ENCODE measurements at places on chromosomes 6 and 20.

DNA sequence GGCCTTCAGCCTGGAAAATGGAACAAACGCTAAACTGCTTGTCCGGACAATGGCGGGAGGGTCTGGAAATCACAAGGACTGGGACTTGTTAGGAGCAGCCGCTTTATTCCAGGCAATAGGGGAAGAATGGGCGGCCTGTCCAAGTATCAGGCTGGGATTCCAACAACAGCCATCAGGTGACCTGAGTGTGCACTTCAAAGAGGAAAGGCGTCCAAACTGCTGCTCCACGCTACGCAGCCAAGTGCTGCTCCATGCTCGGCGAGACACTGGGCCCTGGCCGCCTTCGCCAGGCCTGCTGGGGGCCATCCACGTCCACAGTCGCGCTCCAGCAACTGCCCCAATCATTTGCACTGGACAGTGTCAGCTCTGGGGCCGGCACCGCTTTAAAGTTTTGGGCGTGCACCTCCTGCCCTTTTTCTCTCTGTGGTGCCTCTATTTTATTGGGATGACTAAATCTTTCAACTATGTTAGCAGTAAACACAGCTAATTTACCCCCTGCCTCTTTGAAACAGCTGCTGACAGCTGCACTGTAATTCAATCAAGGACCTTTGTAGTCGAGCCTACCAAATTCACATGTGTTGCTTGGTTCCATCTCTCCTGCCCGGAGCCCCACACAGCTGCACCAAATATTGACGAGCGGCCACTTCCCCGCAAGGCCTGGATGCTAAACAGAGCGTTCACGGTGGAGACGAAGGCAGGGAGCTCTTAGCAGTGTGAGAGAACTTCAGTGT, 98.3 kb downstream of the BMP7 start:
- DNase-seq: peak; percentile 77

DNA sequence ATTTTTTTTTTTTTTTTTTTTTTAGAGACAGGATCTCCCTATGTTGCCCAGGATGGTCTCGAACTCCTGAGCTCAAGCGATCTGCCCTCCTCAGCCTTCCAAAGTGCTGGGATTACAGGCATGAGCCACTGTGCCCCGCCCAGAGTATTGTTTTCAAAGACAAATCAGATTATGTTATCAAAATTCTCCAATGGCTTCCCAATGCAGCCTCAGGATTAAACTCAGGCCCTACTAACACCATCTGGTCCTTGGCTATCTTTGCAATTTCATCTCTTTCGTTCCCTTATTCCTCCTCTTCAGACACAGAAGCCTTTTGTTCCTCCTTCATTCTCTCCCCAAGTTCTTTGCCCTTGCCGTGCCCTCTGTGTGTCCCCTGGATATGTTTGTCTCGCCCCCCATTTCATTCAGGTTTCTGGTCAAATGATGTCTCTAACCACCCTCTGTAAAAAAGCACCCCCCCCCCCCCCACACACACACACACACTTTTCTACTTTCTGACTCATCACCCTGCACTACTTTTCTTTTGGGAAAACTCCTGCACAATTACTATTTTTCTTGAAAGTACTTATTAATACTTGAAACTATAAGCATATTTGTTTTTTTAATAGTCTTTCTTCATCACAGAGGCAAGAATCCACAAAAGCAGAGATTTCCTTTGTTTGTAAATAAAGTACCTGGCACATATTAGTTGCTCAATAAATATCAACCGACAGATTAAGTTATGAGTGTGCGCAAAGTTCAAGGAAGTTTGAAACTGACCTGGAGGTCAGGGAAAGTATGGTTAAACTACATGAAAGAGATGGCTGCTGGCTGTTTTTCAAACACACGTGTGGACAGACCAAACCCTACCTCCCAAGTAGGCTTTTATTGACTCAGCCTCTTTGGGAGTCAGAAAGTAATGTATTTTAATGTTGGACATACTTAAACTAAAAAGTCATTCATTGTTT, 16.7 kb downstream of the BTN1A1 start:
- no peak for DNase-seq

DNA sequence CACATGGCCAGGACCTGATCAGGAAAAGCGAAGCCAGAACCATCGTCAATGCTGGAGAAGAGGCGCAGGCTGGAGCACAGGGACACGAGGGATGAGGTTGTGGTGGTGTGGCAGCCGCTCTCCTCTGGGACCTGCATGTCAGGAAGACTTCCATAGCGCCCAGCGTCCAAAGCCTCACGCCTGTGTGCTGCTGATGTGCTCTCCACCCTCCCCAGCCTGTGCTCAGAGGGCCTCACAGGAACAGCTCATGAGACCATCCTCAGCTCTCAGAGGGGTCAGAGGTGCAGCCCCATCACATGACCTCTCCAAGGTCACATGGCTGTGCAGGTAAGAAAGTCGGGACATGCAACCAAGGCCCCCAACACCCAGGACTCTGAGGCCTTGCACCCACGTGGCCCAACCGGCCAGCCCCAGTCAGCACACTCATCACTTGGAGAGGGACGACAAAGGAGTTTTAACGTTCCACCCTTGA, 84.4 kb downstream of the NINL start:
- no peak for DNase-seq

DNA sequence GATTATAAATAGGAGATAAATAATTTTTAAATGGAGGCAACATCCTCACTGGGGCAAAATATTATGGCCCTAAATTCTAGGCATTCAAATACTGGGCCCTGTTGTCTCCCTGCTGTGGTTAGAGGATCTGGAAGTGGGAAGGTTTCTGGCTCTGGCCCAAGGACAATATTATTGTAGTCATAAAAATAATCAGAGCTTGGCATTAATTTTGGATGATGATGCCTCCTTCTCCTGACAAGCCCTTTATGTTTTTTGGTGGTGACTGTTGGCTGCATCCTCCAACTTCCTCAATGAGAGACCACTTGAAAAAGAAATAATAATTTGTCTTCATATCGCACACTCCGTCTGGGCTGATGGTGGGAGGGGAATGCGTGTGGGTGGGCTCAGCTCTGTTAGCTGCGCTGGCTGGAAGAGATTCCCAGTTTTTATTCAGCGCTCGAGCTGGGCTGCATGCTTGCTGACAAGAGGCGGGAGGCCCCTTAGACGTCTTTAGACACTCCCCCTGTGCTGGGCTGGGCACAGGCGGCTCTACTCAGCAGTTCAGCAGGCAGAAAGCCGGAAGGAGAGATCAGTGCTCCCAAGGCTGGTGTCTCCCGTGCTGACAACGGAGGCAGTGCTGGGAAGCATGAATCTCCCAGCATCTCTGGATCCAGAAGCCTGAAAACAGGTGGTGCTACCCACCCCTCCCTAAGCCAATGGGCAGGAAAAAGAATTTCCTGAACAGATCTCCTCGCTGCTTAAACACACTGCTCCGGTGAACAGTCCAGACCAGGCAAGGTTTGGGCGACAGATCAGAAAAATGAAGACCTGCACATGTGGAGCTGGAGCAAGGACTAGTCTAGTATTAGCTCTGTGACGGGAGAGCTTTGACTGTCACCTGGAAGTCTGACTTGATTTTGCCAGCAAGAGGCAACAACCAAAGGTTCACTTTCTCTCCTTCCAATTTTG, 97.7 kb downstream of the SYCP2 start:
- peak; percentile 71 for DNase-seq

DNA sequence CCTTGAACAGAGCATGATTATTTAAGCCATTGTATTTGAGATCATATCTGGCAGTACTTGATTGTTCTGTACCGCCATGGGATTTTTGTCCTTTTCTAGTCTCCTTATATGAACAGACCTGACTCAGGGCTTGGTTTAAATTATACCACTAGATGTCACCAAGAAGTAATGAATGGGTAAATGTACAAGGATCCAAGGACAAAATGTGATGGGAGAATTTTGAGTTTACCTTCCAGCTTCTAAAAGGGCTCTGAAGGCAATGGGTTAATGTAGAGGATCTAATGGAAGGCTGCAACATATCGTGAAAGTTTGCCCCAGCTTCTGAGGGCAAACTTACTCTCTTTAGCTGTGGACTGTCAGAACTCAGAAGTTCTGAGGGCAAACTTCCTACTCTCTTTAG, 12.0 kb downstream of the RNF8 start:
- no peak for DNase-seq

- DNase-seq: no peak
Measured at GRCh38 chr6:110055387-110055735, 77.2 kb downstream of the GPR6 start.

DNA sequence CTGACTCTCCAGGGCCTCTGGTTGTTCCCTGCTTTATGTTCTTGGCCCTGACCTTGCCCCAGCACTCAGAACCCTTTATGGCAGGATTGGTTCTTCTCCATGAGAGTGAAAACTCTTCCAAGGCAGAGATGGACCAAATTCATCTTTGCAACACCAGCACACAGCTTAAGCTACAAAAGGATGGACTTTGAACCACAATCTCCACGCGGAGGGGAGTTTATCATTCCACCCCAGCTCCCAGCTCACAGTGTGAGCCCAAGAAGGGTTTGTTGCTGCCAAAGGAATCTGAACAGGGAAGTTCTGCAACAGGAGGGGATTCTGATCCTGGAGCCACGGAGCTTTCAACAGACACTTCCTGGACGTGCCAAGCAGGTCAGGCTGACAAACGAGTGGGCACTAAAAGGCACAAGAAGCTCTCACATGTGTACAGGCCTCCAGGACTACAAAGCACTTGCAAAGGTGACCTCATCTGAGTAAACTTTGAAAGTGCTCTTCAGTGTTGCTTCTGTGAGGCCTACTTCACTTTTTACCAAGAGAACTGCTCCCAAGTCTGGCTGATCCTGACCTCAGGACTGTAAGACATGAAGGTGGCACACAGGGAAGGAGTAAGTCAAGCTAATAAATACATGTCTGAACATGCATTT, 8.9 kb downstream of the FITM2 start:
- no peak for DNase-seq

- DNase-seq: no peak
Measured at GRCh38 chr6:57432919-57433684, 115.7 kb downstream of the PRIM2 start.

GRCh38 chr6:15948930-15949900, 179.7 kb upstream of the MYLIP start:
- DNase-seq: no peak

GRCh38 chr6:70396796-70397729, 16.2 kb upstream of the FAM135A start:
- no peak for DNase-seq

GRCh38 chr6:26427451-26427809, 12.9 kb upstream of the BTN3A3 start:
- DNase-seq: no peak

- no peak for DNase-seq
Measured at GRCh38 chr6:27617046-27617687, 144.3 kb upstream of the ZNF184 start.

DNA sequence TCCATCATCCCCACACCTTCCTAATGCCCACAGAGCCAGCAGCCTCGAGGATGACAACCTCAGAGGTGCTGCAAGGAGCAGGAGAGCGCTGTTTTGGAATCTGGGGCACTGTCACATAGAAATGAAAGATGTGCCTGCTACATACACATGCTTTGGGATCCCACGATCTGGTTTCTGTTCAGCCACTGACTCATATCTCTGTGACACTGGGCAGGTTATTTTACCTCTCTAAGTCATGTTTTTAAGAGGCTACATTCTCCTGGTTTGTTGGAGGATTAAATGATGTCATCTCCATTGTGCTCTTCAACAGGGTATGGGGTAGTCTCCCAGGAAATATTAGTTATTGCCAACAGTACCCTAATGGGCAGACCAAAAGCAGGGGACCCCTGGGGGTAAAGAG, 32.6 kb upstream of the TAB2 start:
- DNase-seq: no peak

DNA sequence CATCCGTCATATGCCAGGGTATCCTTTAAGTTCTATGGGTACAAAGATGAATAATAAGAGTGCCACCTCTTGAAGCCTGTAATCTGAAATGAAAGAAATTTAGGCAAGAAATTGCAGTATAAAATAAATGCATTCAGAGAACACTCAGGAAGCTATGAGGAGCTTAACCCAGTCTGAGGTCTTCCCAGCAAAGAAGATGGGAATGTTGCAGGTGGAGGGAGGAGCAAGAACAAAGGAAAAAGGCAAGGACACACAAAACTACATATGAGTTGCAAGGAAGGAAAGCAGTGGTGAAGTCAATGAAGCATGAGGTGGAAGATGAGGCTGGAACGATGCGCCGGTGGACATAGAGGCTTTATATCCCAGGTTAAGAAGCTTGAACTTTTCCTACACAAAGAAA, 67.0 kb upstream of the DST start:
- no peak for DNase-seq

- no peak for DNase-seq
Measured at GRCh38 chr6:38445925-38446324, 193.8 kb downstream of the BTBD9 start.

DNA sequence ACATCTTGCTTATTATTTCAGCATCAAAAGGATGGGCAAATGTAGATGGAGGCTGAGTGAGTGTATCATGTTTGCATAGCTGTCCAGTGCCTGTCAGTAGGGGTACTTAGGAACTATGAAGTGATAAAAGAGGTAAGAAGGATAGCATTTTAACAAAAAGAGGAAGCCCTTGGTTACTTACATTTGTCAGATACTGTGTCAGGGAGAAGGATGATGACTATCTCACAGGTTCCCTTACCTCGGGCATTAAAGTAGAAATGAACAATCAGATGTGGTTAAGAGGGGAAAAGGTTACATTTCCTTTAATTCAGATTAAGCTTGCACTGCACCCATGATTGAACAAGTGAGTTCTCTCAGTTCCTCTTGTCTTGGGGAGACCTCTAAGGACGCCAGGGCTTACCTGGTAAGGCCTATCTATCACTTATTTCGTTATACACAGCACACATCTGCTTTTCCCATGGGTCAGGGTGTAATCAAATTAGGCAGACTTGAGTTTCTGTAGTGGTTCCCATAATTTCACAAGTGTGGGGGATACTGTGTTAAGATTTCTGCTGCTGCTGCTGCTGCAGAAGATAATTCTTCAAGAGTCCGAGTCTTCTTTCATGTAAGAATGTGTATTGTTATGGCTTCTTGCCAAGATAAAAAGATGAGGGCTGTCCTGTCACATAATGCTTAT, 4.5 kb downstream of the FOXO3 start:
- no peak for DNase-seq

- no peak for DNase-seq
Measured at GRCh38 chr6:107712237-107712664, 111.9 kb downstream of the SCML4 start.

DNA sequence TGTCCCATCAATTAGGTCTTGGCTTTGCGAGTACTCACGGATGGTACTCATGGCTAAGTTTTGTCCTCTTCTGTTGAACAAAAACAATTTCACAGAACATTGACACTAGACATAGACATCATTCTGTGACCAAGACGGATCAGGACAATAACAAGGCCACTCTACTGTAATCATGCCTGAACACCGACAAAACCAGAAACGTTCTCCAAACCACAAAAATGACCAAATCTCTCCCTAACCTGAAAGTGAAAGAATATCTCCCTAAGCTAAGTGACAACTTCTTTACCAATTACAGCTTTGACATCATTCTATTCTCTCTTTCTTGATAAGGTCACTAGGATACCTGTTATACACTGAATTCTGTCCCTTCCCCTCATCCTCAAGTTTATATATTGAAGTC, 40.0 kb upstream of the SLC2A12 start:
- DNase-seq: no peak

DNA sequence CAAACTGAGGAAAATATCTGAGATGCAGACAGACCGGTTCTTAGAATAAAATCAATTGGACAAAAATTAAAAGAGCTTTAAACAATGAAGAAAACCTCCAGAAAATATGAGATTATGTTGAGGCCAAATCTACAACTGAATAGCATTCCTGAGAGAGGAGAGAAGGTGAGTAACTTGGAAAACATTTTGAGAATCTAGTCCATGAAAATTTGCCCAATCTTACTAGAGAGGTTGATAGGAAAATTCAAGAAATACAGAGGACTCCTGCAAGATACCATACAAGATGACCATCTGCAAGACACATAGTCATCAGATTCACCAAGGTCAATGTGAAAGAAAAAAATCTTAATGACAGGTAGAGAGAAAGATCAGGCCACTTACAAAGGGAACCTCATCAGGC, 437.7 kb upstream of the ADGRB3 start:
- no peak for DNase-seq
